ENCODE measurements at places on chromosomes 3 and 15.

- DNase-seq: peak; percentile 54
These were observed at the start of gene FYTTD1 for GRCh38 chr3:197749601-197750395. FYTTD1 (plus strand) TSS chr3:197749883; CDS start chr3:197749972, 89 bp downstream.

DNA sequence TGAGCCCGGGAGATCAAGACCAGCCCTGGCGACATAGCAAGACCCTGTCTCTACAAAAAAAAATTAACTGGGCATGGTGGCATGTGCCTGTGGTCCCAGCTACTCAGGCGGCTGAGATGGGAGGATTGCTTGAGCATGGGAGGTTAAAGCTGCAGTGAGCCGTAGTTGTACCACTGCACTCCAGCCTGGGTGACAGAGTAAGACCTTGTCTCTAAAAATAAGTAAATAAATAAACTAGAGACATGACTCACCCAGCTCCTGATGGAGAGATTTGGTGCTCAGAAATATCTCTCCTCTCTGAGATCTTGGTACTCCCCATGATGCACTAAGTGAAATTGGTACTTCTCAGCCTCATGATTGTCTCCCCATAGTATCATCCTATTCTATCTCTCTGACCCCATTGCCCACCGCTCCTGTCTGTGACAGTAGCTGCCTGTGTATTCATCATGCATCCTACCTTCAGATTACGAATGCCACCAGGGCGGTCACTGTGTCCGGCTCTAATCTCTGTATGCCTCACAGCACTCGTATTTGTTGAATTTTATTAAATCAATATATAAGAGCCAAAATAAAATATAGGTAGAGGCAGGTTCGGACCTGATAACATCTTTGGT lies 50.9 kb downstream of the ABHD2 start:
- DNase-seq: no peak

DNA sequence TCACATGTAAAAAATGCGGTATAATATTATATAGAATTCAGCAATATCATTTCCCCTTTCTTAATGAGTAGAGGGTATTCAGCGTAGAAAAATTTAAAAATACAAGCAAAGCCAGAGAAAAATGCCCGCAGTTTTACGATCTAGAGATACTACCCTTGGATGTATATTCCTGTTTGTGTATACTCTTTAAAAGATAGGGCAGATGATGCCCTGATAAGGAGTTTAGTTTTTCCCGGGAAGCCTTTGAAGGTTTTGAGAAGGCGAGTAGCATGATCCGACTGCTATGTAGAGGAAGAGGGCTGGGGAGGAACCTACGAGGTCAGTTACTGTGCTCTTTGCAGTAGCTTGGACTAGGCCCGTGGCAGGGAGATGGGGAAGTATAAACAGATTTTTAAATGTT lies 1.2 kb downstream of the YEATS2 start:
- DNase-seq: no peak

DNA sequence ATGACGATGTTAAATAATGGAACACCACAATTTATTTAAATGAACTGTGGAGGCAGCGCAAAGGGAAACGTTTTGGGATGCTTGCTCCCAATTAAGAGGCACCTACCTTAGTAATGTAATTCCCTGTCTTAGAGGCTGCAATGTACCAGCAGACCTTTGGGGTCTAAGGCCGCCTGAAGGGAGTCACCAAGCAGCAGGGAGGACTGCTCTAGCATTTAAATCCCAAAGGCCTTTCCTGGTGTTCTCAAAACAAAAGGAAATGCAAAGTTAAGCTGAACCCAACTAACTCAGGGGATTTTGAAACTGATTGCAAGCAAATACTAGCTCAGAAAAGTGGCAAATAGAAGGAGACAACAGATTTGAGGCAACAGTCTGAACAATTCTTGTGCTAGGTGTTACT lies 510.8 kb downstream of the GABRG3 start:
- DNase-seq: no peak

DNA sequence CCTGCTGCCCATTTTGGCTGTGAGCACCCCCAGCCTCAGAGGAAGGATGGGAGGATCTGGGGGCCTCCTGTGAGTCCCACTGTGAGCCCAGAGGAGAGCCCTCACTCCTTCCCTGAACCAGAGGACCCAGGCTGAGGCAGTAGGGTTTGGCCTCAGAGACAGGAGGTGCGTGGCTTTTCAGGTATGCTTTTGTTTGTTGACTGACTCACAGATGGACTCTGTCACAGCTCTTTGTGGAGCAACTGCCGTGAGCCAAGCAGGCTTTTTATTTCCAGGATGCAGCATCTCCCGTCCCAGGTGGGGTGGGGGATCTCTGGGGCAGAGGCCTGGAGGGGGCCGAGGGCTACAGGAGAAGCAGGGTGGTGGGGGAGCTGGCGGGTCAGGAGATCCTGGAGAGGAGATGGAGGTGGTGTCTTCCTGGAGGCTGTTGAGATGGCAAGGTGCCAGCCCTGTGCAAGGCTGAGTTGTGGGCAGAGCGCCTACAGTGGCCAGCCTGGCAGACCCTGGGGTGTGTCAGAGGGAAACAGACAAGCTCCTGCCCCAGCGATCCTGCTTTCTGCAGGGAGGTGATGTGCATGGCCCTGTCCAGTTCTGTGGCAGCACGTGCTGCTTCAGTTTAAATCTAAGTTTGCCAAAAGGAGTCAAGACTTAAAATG lies 24.0 kb downstream of the PLXNA1 start:
- no peak for DNase-seq

GRCh38 chr3:119776304-119776703 lies 5.6 kb upstream of the NR1I2 start:
- no peak for DNase-seq

- no peak for DNase-seq
These were observed 64.9 kb downstream of the INO80 start for GRCh38 chr15:41051139-41051538.

- DNase-seq: no peak
These were observed 3.2 kb upstream of the FEM1B start for GRCh38 chr15:68274201-68274848.

- no peak for DNase-seq
These were observed 184.6 kb upstream of the GPR149 start for GRCh38 chr3:154614601-154615000.

GRCh38 chr3:103218146-103218545 lies 783.3 kb downstream of the ZPLD1 start:
- DNase-seq: no peak

- no peak for DNase-seq
These were observed 265.6 kb downstream of the FOXP1 start for GRCh38 chr3:71317749-71318457.

GRCh38 chr3:143100451-143100850 lies 19.1 kb upstream of the CHST2 start:
- DNase-seq: no peak

DNA sequence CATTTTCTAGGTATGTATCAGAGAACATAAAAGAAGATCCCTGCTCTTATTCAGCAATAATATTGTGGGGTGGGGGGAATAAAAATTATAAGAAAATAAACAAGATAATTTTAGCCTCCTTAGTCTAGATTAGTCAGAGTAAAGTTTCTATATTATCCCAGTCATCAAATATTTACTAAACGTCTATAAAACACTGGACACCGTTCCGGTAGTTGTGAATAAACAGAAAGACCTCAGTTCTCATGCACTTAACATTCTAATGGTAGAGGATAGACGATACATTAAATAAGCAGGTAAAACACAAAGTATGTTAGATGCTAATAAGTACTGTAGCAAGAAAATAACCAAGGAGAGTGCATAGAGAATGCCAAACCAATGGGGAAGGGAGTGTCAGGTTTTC lies 425.0 kb downstream of the GBE1 start:
- no peak for DNase-seq

DNA sequence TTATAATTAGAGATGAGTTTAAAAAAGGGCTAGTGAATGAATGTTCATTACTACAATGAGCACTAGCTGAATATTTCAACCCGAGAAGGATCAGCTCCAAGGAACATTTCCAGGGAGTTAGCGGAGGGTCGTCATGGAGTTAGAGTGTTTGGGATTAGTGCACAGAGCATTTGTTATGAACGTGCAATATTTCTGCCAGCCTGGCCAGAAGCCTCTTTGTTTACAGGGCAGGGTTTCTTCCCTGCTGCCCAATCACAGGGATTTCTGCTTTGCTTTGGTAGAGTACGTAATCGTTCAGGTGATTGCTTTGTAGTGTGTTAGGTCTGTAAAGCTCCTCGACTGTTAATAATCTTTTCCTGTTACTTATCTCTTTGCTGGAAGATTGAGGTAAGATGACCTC lies 5.9 kb downstream of the CGNL1 start:
- no peak for DNase-seq

- DNase-seq: no peak
These were observed 544.6 kb upstream of the NECTIN3 start for GRCh38 chr3:110526777-110527727.

DNA sequence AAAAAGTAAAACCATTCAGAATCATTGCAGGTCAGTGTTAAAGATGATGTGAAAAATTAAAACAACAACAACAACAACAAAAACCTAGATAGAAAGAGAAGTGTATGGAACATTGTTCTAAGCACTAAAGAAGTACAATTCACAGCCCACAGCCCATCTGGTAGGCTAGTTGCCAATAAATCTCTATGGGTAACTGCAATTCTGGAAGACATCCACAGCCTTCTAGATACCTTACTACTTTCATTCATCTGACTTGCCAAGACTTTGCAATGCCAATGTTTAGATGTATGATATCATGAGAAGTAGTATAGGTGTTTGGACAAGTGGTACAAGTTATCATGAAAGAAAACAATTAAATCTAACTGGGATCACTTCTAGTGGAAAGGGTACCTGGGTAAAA lies 198.6 kb downstream of the VGLL3 start:
- no peak for DNase-seq

DNA sequence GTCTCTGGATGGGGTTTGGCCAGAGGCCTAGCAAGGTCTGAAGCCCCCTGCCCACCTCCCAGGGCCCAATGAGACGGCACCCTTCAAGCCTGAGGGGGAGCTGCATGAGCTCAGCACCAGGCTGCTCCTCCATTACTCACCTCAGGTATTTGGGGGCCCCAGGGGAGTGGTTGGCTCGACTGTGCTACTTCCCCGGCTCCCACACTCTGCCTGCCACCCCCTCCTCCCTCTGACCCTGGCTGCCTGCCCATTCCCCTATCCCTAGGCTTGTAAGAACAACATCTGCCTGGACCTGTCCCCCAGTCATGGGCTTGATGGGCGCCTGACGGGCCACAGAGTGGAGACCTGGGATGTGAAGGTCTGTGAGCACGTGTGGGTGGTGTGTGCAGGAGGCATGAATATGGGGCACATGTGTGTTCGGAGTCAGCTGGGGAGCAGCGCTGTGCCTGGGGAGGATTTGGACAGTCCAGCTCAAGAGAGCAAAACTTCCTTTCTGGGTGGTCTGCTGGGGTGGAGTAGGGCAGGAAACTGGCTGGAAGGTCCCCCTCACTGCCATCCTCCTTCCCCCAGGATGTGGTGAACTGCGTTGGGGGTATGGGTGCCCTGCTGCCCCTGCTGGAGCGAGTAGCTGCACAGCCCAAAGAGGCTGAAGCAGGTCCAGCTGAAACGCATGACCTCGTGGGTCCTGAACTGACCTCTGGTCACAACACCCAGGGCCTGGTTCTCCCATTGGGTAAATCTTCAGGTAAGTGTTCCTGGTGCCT lies 17.4 kb downstream of the NBEAL2 start:
- no peak for DNase-seq

GRCh38 chr3:156180077-156180476 lies 59.7 kb downstream of the KCNAB1 start:
- DNase-seq: no peak

DNA sequence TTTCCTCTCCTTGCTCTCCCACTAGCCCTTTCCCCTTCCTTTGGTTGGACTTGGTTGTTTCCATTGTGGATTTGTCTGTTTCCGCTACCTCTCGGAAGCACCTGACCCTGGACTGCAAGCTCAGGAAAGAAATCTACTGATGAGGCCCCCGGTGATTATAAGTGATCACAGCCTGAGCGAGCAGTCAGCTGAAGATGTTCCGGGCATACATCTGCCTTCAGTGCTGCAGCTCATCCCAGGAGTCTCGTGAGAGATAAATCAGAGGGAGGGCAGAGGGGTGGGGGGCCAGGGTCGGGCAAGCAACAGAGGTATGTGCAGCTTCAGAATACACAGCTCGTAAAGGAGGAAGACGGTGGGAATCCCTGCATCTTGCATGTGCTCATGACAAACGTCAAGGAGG lies 102.1 kb downstream of the MRPL46 start:
- DNase-seq: no peak

DNA sequence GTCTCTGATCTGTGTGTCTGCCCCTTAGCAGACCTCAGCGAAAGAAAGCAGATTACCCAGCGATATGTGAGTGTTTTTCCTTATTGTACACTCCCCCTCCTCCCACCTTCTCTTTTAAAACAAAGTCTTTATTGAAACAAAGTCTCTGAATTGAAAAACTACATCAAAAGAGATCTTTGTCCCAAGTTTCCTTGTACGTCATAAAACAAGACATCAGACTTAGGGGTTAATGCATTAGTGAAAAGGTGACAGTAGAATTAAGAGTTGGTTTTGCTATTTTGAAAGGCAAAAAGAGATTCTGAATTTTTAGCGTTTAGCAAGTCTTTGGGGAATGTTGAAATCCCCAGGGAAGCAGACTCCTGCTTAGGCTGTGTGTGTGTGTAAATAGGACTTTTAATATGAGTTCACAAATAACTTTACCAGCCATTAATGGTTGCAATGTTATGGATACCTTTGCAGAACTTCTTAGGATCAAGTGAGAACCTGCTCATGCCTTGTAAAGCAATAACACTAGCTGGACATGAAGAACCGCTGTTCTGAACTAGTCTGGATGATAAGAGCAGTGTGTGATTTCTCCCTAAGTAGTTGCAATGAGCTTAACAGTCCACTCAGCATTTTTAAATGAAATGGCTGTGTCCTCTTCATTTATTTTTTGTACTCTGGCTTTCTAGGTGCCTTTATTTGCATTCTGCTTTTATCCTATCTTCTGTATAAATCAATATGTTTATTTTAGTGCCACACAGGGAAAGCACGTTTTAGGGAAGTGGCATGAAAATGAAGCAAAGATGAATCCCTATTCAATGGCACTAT lies 136.6 kb downstream of the MCTP2 start:
- DNase-seq: no peak

GRCh38 chr15:57505949-57506391 lies 85.7 kb upstream of the MYZAP start:
- DNase-seq: no peak

DNA sequence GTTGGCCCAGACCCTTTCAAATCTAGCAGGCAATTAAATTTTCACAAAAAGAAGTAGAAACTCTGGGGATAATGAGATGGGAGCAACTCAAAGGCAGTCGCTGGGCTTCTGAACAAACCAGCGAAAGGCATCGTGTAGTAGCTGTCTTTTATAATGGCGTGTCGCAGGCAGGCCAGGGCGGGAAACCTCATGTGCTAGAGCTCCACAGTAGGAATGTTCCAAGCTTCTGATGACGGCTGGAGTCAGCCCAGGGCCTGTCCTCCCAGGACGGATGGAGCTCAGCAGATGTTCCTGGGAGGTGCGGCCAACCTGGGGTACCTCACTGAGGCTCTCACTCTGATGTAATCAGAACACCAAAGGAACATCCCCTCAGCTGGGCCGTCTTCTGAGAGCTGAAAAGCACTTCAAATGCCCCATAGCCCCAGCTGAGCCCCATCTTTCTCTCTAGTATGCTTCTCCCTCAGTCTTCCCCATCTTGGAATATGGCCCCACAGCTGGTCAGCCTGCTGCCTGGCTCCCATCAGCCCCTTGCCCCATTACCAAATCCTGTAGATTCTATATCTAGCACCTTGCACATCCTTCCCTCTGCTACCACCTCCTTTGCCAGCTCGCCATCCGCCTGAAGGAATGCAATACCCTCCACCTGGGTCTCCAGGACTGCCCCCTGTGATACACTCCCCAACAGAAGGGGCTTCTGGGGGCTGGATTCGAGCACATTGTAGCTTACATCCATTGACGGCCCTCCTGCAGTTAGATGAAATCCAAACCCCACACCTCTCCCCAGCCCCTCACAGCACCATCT lies 54.9 kb upstream of the ATP2B2 start:
- no peak for DNase-seq
